ENCODE measurements at places on chromosomes 12 and 14. TPM values are rescaled to one million over a fixed set of nuclear protein-coding genes. Genes with fewer than 3 reads are reported as not detected.
A peak's percentile ranks its signal among the peaks of the same experiment; 100 is the strongest.

DNA sequence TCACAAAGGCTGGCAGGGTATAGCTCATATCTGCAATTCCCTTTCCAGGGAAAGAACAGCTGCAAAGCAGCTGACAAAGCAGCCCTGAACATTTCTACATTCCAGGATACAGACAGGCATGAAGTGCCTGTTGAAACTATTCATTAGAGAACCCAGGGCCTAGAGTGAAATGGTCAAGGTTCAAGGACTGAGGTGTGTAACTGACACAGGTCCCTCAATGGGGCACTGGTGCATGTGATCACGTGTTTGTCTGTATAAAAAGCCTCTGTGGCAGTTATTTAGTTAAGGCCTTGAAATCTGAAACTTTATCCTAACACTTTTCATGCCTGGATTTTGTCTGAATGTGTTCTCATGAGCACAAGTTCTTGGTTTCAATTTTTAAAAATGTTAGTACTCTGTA, 47.1 kb downstream of the GIT2 start:
- peak; percentile 55 for DNase-seq

DNA sequence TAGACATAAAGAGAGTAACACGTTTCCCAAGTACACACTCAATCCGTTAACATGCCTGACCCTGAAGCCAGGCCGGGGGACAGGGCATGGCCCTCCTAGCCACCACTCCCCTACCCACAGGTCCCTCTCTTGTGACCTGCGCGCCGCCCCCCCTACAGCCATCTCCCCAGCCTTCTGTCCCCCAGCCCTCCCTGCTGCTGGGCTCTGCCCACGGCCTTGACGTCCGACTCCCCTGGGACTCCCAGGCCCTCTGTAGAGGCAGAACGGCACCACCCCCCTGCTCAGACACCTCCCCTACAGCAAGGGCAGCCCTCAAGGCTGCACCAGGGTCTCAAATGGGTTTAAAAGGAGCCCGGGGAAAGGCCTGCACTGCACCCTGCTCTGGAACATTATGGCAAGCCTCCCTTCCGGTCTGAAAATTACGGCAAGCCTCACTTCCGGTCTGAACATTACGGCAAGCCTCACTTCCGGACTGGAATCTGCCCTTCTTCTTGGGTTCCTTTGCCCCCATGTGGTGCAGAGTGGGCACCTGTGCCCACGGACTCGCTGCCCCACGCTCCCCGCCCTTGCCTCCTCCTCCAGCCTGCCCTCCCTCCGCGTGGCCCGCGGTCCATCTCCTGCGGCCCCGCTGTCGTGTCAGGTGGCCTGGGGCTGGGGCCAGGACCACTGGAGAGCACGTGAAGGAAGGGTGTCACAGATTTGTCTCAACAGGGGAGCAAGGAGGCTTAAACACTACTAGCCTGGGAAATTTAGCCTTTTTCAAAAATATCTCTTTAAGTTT, 77.6 kb downstream of the MOK start:
- DNase-seq: no peak

- no peak for DNase-seq
These were observed 123.3 kb downstream of the PAPOLA start for GRCh38 chr14:96625426-96625985.

DNA sequence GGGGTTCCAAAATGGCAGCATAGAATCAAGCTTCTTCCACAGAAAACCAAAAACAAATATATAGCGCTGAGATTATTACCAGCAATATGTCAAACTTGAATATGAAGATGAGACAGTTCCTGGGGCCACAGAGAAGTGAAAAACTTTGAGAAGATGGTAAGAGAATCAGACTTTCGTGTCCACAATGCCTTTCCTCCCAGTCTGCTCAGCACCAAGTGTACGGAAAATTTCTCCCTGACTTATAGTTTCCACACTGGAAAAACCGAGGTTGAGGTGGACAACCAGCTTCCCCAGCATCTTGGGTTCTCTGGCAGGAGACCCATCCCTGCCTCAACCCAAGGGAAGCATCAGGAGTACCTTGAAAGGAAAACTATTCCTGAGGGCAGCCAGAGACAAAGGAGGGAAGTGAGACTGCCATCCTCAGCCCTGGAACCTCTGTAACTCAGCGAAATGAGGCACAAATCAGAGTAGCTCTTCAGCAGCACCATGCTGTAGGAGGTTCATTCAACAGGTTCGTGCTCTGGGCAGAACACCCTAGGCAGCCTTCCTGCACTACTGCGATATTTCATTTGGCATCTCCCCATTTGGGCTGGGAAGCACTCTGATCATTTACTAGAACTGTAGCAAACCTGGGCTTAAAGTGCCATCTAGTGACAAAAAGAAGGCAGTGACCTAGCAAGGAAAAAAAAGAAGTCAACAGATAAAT, 52.4 kb upstream of the CAPRIN2 start:
- no peak for DNase-seq

GRCh38 chr14:23078692-23079116, 16.2 kb downstream of the ACIN1 start:
- no peak for DNase-seq

DNA sequence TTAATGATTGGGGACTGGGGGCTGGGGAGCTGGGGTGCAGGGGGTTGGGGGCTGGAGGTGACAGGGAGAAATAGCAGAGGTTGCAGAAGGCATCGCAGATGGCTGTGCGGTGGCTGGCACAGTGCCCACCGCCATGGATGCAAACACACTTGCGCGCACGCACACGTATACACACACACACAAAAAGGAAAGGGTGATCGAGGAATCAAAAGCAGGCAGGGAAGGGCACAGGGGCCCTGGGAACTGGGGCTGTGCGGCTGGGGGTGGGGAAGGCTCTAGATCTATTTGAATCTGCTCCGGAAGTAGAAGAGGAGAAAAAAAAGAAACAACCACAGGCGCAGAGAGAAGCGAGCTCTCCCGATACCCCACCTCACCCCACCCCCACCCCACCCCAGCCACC, 39.4 kb downstream of the ZFHX2 start:
- DNase-seq: no peak

DNA sequence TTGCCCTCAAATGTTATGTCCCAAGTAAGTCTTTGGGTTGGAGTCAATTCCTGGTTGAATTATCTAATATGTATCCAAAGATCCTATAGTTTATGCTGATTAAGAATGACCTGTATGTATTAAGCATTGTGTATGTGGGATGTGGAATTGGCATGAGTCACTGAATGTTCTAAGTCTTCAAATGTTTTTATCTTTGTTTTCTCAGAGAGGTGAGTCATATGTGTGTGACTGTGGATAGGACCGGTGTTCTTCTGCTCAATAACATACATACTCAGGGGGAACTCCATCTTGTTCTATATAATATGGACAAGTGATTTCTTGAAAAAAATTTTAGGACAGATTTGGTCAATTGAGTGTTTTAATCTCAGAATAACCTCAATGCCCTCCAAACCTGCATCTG, 57.9 kb downstream of the NAV3 start:
- DNase-seq: no peak

DNA sequence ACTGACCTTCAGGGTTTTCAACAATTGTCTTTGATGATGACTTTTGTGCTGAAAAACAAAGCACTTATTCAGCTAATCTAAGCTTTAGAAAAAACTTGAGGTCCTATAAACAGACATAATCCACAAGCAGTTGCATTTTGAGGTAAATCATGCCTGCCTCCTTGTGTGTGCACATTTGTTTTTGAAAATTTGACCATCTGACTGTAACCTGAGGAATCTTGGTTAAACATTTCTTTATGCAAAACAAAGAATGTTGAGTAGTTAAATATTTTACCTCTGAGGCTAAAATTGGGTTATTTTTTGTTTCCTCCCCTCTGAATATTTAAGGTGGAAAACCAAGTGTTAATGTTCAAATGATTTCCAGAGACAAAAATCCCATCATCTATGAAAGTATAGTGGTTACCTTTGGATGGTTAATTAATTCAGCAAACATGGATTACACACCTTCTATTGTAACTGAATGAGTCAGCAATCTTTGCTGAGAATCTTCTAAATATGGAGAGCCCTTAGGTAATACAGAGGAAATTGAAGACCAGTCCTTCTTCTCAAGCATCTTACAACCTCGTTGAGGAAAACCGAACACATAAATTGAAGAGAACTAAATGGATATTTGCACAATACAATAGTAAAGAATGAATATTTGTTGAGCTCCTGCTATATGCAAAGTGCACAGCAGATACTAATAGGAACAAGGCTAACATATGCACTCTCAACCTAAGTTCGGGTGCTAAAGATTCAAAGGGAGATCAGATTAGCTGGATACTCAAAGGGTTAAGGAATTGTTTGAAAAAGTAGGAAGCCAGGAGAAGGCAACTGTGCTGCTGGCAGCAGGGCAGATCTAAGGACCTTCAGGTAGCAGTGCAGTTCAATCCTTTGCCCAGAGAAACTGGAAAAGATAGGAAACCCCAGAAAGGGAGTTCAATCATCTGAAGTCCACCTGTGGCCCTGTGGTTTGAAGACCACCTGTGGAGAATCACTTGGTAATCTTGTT, 115.2 kb downstream of the BMP4 start:
- DNase-seq: no peak

DNA sequence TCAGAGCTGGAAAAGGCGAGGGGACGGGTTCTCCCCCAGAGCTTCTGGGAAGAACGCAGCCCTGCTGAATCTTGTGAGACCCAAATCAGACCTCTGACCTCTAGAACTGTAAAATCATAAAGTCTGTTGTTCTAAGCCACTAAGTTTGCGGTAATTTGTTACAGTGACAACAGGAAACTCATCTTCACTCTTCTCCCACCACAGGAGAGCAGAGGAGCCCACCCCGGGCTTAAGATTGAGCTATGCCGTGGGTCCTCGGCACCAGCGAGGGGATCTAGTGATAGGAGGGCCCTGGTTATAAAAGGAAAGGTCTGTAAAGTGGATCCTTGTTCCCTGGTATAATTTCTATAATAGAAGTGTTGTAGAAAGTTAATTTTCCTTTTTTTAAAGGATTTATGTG, 7.6 kb downstream of the MLXIP start:
- no peak for DNase-seq

- no peak for DNase-seq
These were observed 198.7 kb upstream of the RASSF8 start for GRCh38 chr12:25759752-25760151.

- no peak for DNase-seq
These were observed 9.6 kb upstream of the ISM2 start for GRCh38 chr14:77508249-77508648.

DNA sequence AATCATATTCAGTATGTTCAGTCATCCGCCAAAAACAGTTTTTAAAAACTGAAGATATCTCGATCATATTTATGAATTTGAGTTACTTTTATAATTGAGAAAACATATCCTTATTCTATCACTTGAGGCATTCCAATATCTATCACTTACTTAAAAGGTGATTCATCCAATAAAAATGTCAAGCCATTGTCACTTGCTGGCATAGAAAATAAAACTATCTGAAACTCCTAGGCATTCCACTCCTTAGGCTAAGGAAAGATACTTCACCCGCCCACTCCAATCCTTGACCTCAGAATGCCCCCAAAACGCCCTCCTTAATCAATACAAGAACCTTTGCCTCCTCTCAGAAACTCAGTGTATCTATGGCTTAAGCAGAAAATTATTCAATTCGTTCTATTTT, 51.3 kb upstream of the AMIGO2 start:
- no peak for DNase-seq

DNA sequence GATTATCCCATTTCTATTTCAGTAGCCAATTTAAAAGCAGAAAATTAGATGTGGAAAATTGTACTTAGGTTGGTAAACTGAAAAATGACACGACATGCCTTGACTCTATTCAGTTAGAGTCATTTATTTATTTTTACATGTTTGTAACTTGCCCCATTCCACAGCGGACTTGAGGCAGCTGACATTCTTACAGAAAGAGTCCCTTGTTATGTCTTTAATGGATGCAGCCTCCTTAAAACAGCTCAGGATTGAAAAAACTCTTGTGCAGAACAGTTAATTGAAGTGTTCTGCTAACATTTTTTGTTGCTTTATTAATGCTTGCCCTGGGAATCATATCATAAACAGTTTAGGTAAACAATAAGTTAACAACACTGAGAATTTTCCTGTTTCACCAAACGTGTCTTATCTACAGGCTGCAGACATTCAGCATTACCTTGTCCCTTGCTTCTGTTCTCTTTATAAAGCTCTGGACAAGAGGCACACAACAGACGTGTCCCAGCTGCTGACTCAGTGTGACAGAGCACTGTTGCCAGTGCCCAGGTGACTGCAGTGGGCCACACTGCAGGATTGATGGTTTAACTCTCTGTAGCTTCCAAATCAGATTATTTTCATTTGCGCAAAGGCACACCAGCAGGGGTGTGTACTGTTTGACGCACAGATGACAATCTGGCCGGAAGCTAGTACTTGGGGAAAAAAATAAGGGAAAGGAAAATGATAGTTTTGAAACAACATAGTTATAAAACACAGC, 101.6 kb downstream of the PELI2 start:
- DNase-seq: no peak

- DNase-seq: no peak
These were observed 312.2 kb downstream of the ATXN7L3B start for GRCh38 chr12:74849801-74850200.

GRCh38 chr12:65681226-65681625, 143.1 kb upstream of the HMGA2 start:
- no peak for DNase-seq

DNA sequence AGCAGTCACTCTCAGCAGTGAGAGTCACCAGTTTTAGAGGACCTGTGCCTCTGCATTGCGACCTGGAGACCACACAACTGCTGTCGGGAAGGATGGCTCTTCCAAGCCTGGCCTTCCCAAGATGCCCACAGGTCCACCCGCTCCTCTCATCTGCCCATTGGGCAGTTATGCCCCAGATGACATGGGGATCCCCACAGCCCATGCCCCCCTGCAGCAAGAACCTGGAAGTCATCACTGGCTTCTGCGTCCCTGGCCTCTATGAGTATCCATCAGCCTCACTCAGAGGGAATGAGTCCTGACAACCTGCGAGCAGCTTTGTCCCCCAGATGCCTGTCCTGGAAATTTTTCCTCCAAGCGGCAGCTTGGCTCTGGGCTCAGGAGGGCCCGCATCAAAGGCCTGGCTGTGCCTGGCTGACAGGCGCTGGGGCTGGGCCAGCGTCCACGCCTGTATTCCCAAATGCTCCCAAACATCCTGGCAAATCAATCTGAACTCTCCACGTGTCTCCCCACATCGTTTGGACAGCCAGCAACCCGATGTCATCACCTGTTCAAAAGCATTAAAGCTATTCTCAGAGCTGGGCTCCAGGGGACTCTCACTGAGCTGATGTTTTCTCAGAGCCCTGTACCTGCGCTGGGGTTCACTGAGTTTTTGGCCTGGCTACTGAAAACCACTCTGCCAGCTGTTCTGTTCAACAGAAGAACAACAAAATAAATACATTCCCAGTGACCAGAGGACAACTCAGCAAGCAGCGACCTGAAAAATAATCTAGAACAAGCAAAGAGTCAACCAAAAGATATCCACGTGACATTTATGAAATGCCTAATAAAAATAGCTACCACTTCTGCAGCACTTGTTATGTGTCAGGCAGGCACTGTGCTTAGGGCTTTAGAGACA, 57.8 kb downstream of the CLMN start:
- DNase-seq: no peak

The RNU4-1 gene
- polyA plus RNA-seq: not detected

The OLR1 gene
- 0.64 TPM for polyA plus RNA-seq

The KIF5A gene
- 0.72 TPM for polyA plus RNA-seq

The TUBA1A gene
- polyA plus RNA-seq: 388 TPM

The DCN gene
- 866 TPM for polyA plus RNA-seq

The CCDC85C gene
- 30.3 TPM for polyA plus RNA-seq

The FAM186B gene
- 2.4 TPM for polyA plus RNA-seq

Data from left renal pelvis (tissue), 4 donors.